Neural progenitor cell (in vitro differentiated cells): ENCODE measurements at places on chromosomes 2 and 18. TPM values are rescaled to one million over a fixed set of nuclear protein-coding genes. Genes with fewer than 3 reads are reported as not detected.

- DNase-seq: peak; percentile 35
Observed at GRCh38 chr2:186605041-186605440, 15.2 kb downstream of the ITGAV start.

- no peak for DNase-seq
Observed at GRCh38 chr2:230721712-230722111, 9.1 kb downstream of the CAB39 start.

- no peak for DNase-seq
Observed at GRCh38 chr2:14881651-14882327, 249.3 kb downstream of the LRATD1 start.

DNA sequence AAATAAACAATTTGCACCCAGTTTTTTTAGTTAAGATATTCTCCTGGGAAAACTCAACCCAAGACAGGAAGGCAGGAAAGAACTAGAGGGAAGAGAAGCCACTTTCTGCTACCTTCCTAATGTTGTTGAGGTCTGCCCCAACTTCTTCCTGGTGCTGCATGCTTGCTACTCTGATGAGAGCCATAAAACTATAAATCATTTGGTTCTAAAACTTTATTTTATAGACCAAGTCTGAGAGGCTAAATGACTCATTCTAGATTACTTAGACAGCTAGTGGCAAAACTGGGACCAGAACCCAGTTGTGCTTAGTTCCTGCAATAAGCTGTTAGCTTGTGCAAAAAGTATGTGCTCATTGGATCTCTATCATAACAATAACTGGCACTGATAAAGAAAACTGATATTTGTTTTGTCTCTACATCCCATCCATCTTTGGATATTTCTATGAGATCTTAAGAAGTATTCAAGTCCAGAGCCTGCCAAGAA lies 344.9 kb upstream of the SLC14A2 start:
- DNase-seq: no peak

DNA sequence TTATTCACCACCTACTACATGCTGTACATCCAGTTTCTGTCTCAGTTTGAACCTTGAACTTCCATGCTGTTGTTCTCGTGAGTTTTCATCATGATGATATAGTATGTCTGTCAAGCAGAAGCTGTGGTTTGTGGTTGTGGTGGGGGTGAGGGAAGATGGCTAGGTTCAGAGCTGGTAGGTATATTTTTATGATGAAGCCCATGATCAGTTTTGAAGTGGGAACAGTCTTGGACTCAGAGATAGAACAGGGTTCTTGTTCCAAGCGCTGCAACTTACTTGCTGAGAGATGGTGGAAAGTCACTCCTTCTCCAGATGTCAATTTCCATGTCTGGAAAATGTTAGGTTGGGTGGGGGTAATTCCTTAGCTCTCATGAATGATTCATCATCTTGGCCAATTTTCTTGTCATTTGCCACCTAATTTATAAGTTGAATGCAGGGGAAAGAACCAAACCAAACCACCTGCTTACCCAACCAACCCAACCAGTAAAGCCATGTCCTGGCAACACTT lies 21.6 kb downstream of the PMAIP1 start:
- DNase-seq: no peak

DNA sequence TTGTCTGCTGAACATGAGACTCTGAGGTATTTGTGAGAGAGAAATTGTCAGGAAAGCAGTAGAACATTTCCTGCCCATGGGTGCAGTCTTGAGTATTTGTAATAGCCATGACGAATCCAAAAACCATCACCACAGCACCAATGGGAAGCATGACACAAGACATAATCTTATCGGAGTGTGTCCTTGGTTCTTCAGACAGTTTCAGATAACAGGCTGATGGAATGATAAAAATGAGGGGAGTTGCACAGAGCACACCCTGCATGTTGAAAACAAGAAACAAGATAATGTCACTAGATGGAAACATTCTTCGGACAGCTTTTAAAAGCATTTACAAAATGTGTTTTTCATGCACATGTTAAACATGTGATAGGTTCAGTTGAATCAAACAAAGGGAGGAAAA lies 56.9 kb downstream of the SLC38A11 start:
- DNase-seq: no peak

DNA sequence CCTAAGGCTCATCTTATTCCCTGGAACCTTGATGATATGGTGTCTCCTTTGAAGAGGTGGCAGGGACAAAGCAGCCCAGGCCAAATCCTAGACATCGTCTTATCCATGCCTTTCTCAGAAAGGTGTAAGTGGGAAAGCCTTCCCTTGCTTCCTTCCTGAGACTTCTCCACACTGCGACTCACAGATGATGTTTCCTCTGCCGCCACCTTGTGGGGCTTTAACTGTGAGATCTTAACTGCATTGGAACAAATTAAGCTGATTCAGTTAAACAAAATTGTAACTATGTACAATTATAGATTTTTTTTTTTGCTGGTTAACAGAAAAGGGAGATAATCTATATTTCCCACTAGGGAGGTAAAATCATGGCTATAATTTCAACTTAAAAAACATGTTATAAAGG lies 10.0 kb upstream of the GCA start:
- DNase-seq: peak; percentile 42

- no peak for DNase-seq
Observed at GRCh38 chr2:12036640-12036983, 290.2 kb downstream of the LPIN1 start.

GRCh38 chr2:224180810-224181209 lies 141.7 kb upstream of the SERPINE2 start:
- DNase-seq: no peak

DNA sequence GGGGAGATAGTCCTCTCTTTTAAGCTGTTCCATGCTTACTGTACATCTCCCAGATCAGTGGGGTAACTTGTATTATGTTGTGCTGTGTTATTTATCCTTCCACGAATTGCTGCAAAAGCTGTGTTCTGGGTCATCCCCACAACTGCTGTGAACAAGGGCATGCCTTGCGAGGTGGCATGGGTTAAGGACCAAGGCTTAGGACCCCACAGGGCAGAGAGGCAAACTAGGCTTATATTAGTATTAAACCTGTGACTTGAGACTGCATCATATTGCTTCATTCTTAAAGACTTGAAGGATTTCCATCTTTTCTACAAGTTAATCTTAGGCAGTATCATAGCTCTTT lies 19.9 kb downstream of the RND3 start:
- no peak for DNase-seq

- peak; percentile 66 for DNase-seq
Observed at GRCh38 chr2:102063941-102064678, 72.3 kb downstream of the IL1R2 start.

GRCh38 chr2:165202239-165202638 lies 1.6 kb downstream of the SCN3A start:
- DNase-seq: no peak

- DNase-seq: peak; percentile 56
Observed at GRCh38 chr2:239928391-239929350, 96.5 kb downstream of the NDUFA10 start.

DNA sequence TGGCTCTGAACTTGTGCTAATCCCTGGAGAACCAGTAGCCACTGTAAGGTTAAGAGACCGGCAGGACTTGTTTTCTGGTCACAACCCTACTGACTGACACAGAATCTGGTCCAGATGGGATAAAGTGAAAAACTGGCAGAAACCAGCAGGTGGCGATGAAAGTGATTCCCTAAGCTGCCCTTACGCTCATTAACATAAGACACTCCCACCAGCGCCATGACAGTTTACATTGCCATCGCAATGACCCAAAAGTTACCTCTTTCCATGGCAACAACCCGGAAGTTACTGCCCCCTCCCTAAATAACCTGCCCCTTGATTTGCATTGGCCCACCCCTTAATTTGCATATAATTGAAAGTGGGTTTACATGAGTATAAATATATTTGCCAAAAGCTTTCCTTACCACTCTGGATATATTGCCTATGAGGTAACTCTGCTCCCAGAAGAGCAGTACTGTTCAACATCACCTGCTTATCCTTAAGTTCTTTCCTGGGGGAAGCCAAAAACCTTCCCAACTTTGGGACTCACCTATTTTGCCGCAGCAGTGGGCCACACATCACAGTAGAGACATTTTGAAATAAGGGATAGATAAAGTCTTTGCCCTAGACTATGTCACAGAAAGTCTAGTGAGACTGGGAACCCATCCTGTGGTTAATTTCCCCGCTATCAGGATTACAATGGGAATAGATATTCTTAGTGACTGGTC lies 35.8 kb upstream of the AFF3 start:
- DNase-seq: peak; percentile 74

GRCh38 chr2:241859017-241859435 lies 332 bp upstream of the PDCD1 start:
- DNase-seq: no peak

GRCh38 chr2:168062054-168062453 lies 185.3 kb downstream of the STK39 start:
- no peak for DNase-seq

- DNase-seq: no peak
Observed at GRCh38 chr2:164778723-164779122, 62.9 kb downstream of the COBLL1 start.

DNA sequence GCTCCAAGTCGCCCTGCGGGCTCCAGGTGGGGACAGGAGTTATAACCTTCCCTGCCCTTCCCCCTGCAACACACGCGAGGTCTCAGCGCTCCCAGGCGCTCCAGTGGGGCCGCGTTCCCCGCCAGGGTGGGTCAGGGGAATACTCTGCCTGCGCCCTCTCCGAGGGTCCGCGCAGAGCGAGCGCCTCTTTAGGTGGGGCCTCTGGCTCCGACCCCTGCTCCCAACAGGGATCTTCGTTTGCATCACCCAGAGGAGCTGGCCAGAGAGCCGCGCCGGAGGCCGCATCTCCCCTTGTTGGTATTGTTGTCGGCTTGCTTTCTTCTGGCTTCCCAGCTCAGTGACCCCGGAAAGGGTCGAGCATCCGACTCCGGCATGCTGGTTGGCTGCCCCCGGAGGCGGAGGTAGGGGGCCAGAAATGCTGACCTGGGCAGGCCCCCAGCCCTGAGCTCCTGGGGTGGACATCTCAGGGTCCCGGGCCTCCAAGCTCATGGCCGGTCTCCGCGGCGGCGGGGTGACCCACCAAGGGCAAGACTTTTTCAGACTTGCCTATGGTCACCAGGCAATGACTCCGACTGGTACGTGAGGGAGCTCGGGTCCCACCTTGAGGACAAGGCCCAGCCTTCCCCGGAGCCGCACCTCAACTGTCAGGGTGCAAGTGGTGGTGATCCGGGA lies 11.2 kb upstream of the EN1 start:
- peak; percentile 71 for DNase-seq

ANKRD62 gene
- 0.15 TPM in 1 of 2 replicates, not detected in the other for total RNA-seq

ELOA2 gene
- total RNA-seq: not detected in 2 replicates

SKOR2 gene
- total RNA-seq: not detected in 2 replicates

RNU2-63P gene
- not detected in 2 replicates for total RNA-seq

IL1B gene
- not detected in 2 replicates for total RNA-seq

NYAP2 gene
- 0.07 TPM in 1 of 2 replicates, not detected in the other for total RNA-seq

CHST9 gene
- 0.77 and 1.3 TPM in 2 replicates for total RNA-seq

TMEM247 gene
- total RNA-seq: not detected in 2 replicates

ACADL gene
- total RNA-seq: 0.09 TPM in 1 of 2 replicates, not detected in the other
